ENCODE measurements at places on chromosomes 3 and 15. TPM values are rescaled to one million over a fixed set of nuclear protein-coding genes. Genes with fewer than 3 reads are reported as not detected.

The CHDH gene
- total RNA-seq: 17.9 TPM

The PLSCR5 gene
- not detected for total RNA-seq

The GFM1 gene
- 34.4 TPM for total RNA-seq

The MKRN2OS gene
- 1.7 TPM for total RNA-seq

The GOLGA6L7 gene
- total RNA-seq: not detected

The HTR3E gene
- total RNA-seq: not detected

The MAGEL2 gene
- 14.3 TPM for total RNA-seq

The DAPK2 gene
- total RNA-seq: 2.0 TPM

The PAK6 gene
- total RNA-seq: 13.8 TPM

The CYP1A2 gene
- total RNA-seq: not detected

The TNIK gene
- total RNA-seq: 15.7 TPM

The RBP2 gene
- not detected for total RNA-seq

The ARGFX gene
- total RNA-seq: not detected

The FSD2 gene
- total RNA-seq: not detected

The RTP1 gene
- not detected for total RNA-seq

The DLL4 gene
- total RNA-seq: 6.2 TPM

The CCK gene
- total RNA-seq: 1.1 TPM

The C3orf85 gene
- not detected for total RNA-seq

The HDAC11 gene
- total RNA-seq: 14.4 TPM

The SEMA6D gene
- total RNA-seq: 10.6 TPM

The NPAP1 gene
- total RNA-seq: 0.65 TPM

The TRIM42 gene
- not detected for total RNA-seq

The KIF23 gene
- total RNA-seq: 26.5 TPM

The CCR8 gene
- not detected for total RNA-seq

The GOLGA8Q gene
- total RNA-seq: not detected

The CYP19A1 gene
- total RNA-seq: not detected

The PP2D1 gene
- not detected for total RNA-seq

The RBPMS2 gene
- 37.5 TPM for total RNA-seq

The TPRG1 gene
- total RNA-seq: 0.67 TPM

The NTRK3 gene
- total RNA-seq: not detected

The SMC4 gene
- total RNA-seq: 79.1 TPM

The GASK1A gene
- 2.3 TPM for total RNA-seq

The MUSTN1 gene
- total RNA-seq: not detected

The CFAP100 gene
- total RNA-seq: 0.79 TPM

The ADAMTSL3 gene
- total RNA-seq: 0.24 TPM

The SST gene
- total RNA-seq: 52.5 TPM

The SERINC4 gene
- total RNA-seq: 0.36 TPM

The MUC4 gene
- 0.44 TPM for total RNA-seq

The RASGRP1 gene
- 1.5 TPM for total RNA-seq

The CCDC39 gene
- 0.22 TPM for total RNA-seq

The PLSCR4 gene
- total RNA-seq: 9.2 TPM

The MCF2L2 gene
- 0.71 TPM for total RNA-seq

The SLC25A36 gene
- total RNA-seq: 136 TPM

The PIERCE2 gene
- 4.7 TPM for total RNA-seq

The TNFSF10 gene
- total RNA-seq: 0.36 TPM

The IL5RA gene
- 0.11 TPM for total RNA-seq

The AMIGO3 gene
- not detected for total RNA-seq

The STAB1 gene
- total RNA-seq: 0.27 TPM

The TRPM1 gene
- not detected for total RNA-seq

The LYZL4 gene
- total RNA-seq: not detected

All from progenitor cell of endocrine pancreas (in vitro differentiated cells).